ENCODE measurements at places on chromosomes 11 and 22.

DNA sequence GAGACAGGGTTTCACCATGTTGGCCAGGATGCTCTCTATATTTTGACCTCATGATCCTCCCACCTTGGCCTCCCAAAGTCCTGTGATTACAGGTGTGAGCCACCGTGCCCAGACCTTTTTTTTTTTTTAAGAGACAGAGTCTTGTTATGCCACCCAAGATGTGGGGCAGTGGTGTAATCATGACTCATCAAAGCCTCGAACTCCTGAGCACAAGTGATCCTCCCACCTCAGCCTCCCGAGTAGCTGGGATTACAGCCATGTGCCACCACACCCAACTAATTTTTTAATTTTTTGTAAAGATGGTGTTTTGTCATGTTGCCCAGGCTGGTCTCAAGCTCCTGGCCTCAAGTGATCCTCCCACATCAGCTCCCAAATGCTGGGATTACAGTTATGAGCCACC lies 37.9 kb downstream of the IZUMO1R start:
- no peak for DNase-seq

GRCh38 chr11:2650343-2650867 lies 49.4 kb downstream of the KCNQ1OT1 start:
- no peak for DNase-seq

DNA sequence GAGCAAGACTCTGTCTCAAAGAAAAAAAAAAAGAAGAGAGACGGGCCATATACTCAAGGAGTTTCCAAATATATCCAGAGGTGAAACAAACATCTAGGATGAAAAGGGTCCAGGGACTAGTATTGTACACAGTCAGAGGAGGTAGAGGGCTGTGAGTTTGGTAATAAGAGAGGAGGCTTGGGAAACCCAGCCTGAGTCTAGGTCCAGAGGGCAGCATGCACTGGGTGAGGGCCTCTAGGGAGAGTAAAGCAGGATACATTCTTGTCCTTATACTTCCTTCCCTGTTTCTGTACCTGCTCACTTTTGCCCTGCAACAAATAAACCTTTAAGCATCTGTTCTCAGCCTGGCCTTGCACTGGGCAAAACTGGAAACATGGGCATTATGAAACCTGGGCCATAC lies 31.5 kb downstream of the STIM1 start:
- DNase-seq = no peak

- no peak for DNase-seq
Observed at GRCh38 chr11:90426442-90426841, 203.6 kb upstream of the CHORDC1 start.

- no peak for DNase-seq
Observed at GRCh38 chr11:32435152-32435480, 223 bp downstream of the WT1 start.

- no peak for DNase-seq
Observed at GRCh38 chr11:95175818-95176380, 55.1 kb downstream of the SESN3 start.

- no peak for DNase-seq
Observed at GRCh38 chr11:120217941-120218694, 7.3 kb downstream of the OAF start.

GRCh38 chr22:48477031-48477721 lies 1350.5 kb downstream of the BRD1 start:
- DNase-seq = no peak

GRCh38 chr22:46390652-46391301 lies 55.3 kb downstream of the TRMU start:
- peak; percentile 82 for DNase-seq

- DNase-seq = no peak
Observed at GRCh38 chr11:68948935-68949334, 31.9 kb downstream of the MRGPRD start.

DNA sequence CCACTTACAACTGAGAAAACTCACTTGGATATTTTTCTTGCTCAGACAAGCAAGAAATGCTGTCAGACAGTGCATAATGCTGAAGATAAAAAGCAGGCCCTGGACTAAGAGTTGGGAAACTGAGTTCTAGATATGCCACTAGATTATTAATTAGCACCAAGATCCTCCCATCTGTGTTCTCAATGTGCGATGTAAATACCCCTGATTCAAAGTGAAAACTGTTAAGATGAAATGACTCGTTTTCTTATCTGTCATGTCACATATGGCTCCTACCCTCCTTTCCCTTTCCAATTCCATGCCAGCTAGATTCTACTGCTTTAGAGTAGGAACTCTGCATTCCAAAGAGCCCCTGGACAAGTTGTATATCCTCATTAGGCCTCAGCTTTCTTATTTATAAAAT lies 88.9 kb upstream of the CLNS1A start:
- DNase-seq = no peak

DNA sequence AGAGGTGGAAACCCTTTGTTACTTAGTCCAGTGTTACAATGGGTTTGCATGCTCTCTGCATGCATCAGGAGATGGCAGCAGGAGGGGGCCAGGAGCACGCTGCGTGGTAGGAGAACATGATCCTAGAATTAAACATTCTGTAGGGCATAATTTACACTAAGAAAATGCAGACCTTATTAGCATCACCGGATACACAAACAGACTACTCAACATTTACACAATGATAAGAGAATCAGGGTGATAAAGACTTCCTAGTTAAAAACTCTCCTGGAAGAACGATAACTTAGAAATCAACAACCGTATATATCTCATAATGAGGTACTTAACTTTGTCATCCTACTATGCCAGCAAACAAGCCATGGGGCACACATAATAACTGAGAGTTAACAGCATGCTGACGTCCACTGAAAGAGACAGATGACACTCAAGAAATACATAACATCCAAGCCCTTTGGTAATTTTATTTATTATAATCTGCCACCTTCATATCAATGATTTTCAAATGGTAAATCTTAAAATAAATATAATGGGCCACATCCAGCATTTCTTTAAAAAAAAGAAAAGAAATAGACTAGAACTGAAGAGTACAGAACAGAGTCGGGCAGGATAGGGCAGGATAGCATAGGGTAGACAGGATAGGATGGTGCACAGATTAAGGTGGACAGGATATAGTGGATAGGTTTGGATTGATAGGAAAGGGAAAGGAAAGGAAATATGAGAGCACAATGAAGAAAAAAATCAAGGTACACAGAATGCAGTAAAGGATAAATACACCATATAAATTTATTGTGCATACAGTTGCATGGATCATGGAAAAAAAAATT lies 27.5 kb downstream of the CADM1 start:
- no peak for DNase-seq

Measured in left hindlimb (tissue), 1 donor.